ENCODE measurements at places on chromosomes 7 and 10. TPM values are rescaled to one million over a fixed set of nuclear protein-coding genes. Genes with fewer than 3 reads are reported as not detected.

GJD4 gene
- not detected for total RNA-seq

RELN gene
- total RNA-seq: not detected

SLC35G1 gene
- total RNA-seq: 6.3 TPM

- no peak overlapping the region for H3K4me3 ChIP-seq
- H3K4me1 ChIP-seq: peaks cover 18% of the 10 kb centered on the region
- peaks cover 5% of the 10 kb centered on the region for H3K36me3 ChIP-seq
- H3K27me3 ChIP-seq: no peaks in the 10 kb centered on the region
- H3K27ac ChIP-seq: no peak overlapping the region
- no peak for DNase-seq
These were observed 116.3 kb downstream of the CUX1 start for GRCh38 chr7:101933688-101934121.

DNA sequence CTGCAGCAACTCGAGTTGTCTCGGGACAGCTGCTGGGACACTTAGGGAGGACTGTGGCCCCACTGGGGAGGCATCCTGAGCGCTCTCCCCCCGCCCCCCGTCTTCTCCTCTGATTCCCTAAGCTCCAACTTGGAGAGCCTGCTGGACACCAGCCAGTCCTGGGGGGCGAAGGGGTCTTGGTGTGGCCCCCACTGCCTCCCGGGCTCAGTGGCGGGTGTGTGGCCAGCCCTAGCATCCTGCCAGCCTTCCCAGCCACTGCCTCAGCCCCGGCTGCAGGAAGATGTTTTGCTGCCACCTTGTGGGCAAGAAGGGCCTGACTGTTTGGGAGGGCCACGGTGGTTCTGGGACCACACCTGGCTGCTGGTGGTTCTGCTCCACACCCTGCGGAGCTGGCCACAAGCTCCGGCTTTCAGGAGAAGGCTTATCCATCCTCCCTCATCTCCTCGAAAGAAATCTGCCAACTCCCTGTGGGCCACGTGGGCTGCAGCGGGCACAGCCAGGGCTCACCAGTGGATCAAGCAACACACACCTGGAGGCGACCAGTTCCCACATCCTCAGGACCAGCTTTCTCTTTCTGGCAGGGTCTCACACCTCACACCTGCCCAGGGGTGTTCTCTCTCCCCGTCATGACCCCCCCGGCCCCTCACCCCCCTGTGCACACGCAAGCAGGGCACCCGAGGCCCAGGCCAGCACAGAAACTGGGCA is 24.8 kb downstream of the AGAP3 start:
- no peaks in the 10 kb centered on the region for H3K36me3 ChIP-seq
- H3K4me3 ChIP-seq: no peak overlapping the region
- peaks cover 27% of the 10 kb centered on the region for H3K27me3 ChIP-seq
- H3K27ac ChIP-seq: no peak overlapping the region
- peak; percentile 74 for DNase-seq

- no peak for DNase-seq
- peaks cover 3% of the 10 kb centered on the region for H3K4me1 ChIP-seq
These were observed 42.8 kb downstream of the AP5Z1 start for GRCh38 chr7:4818000-4818794.

All from naive thymus-derived CD8-positive, alpha-beta T cell (primary cell).